ENCODE measurements at places on chromosomes 5 and 9.

DNA sequence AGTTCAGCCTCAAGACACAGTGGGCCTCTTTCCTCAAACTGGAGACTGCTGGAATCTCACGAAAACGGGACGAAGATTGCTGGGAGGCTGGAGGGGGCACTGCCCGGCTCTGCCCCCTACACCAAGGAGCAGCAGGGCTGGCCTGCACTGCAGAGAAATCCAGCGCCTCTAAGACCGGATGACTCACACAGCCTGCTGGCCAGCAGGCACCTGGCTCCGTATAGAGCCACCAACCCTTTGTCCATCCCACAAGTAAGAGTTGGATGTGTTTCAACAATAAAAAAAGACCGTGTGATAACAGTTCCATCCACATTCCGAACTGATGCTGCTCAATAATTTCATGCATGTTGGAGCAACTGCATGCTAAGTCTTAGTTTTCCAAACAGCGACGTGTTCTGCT is 11.5 kb downstream of the CCDC127 start:
- peak; percentile 12 for DNase-seq

DNA sequence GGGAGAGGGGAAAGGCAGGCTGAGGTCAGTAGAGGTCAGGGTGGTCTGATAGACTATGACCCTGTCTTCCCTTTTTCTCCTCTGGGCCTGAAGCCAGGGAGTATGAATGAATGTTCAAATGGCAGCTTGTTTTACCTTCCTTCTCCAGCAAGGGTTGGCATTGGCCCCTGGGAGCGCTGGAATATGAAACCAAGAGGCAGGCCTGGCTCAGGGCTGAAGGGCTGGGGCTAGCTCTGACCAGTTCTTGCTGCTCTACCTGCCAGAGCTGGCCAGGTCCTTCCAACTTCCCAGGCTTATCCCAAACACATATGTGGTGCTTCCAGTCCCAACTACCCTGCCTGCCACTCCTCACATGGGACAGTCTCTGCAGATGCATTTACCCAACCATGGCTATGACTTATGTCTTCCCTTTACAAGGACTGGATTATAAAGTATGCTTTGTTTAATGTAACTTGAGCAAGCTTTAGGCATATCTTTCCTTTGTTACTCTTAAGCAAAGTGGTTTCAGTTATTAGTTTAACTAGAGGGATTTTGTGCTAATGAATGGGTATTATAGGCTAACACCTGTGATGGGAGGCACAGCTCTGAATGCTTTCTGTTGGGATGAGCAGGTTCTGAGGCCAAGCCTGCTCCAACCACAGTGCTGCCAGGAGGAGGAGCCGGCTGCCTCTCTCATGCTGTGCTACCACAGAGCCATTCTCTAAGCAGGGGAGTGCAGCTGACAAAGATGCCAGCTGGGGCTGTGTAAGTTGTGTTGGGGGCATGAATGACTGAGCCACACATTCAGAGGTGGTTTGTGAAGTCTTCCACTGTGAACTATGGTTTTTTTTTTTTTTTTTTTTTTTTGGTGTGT is 6.1 kb downstream of the CCNI2 start:
- DNase-seq = peak; percentile 60

DNA sequence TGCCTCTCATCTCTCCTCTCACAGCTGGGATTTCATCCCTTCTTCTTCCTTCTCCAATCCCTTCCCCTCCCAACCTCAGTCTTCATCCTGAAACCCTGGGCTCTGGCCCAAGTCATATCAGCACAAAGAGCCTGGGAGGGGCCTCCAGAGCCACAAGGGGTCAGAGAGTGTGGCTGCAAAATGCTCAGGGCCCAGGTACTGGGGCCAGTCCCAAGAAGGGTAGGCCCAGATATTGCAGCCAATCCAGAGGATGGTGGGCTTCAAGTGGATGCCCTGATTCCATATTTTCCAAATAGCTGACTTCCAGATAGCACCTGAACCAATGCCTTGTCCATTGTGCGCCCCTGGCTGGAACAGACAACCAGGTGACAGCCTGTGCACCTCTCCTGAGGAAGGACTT is 193.9 kb downstream of the MED10 start:
- no peak for DNase-seq

DNA sequence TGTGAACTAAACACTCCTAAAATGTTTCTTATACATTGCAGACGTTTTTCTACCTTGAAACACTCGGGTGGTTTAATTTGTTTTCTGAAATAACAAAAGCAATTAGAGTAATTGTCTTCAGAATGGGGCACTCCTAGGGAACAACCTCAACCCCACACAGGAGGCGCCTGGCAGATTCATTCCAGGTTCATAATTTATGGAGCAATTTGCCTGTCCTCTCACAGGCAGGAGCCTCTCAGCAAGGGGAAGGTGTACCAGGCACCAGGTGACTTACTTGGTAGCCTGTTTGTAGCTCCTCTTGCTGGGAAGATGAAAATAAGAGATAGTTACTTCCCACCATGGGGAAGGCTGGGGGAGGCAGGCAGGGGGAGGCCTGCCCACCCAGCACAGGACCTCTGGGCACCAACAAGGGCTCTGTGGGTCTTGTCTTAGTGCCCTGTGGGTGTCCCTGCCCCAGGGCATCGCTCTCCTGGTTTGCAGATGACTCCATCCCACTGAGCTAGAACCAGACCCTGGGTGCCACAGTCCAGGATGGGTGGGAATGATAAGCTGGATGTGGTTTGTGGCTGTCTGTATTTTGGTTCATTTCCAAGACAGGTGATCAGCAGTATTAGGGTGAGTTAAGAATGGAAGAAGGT is 144.4 kb downstream of the FSTL4 start:
- no peak for DNase-seq

GRCh38 chr5:80060966-80061365 is 25.8 kb downstream of the THBS4 start:
- DNase-seq = no peak

DNA sequence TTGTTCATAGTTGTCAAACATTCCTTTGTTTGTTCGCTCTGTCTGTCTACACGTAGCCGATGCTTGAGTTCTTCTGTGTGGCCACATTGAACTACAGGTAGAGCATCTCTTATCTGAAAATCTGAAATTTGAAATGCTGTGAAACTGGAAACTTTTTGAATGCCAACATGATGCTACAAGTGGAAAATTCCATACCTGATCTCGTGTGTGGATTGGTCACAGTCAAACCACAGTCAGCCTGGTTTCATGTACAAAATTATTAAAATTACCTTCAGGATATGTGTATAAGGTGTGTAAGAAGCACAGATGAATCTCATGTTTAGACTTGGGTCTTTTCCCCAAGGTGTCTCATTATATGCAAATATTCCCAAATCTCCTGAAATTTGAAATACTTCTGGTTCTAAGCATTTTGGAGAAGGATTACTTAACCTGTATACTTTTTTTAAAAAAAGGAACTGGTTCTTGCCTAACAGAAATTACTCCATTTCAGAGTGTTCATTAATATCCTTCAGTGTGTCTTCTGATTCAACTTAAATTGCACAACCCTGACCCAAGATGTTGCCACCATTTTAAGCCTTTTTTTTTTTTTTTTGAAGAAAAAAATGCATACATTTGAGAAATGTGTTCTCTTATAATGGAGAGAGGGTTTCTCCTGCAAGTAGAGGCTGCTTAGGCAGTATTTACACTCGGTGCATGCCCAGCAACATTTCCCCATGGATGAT is 254.3 kb downstream of the MAST4 start:
- DNase-seq = no peak

- DNase-seq = peak; percentile 78
These were observed 662 bp downstream of the SUSD3 start for GRCh38 chr9:93059011-93059714.

DNA sequence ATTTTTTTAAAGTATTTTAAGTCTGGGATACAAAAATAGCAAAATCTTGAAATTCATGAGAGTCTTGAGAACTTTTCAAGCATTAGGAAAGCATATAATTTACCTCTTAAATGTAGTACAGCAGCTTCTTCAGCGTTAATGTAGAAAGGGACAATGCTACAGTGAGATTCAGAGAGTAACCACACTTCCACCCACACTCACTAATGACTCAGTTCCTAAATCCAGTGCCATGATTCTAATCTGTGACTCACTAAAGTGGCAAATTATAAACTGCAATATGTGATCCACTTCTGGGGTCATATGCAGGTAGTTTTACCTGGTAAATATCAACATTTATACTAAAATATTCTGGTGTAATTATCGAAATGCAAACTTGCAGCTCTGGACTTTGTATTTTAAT is 434.5 kb upstream of the TUSC1 start:
- DNase-seq = no peak

GRCh38 chr9:27094640-27095298 is 14.3 kb upstream of the TEK start:
- DNase-seq = no peak

- DNase-seq = no peak
These were observed 299.4 kb upstream of the RASA1 start for GRCh38 chr5:86968301-86968753.

GRCh38 chr9:97831843-97832636 is 21.0 kb upstream of the FOXE1 start:
- DNase-seq = no peak

GRCh38 chr9:136198605-136199083 is 6.3 kb downstream of the LHX3 start:
- no peak for DNase-seq

All from activated effector memory CD4-positive, alpha-beta T cell treated with anti-CD3 and anti-CD28 coated beads, Interleukin-2, amount 50 U/mL, for 16 hours (primary cell).